ENCODE measurements at places on chromosomes 7 and 10.

DNA sequence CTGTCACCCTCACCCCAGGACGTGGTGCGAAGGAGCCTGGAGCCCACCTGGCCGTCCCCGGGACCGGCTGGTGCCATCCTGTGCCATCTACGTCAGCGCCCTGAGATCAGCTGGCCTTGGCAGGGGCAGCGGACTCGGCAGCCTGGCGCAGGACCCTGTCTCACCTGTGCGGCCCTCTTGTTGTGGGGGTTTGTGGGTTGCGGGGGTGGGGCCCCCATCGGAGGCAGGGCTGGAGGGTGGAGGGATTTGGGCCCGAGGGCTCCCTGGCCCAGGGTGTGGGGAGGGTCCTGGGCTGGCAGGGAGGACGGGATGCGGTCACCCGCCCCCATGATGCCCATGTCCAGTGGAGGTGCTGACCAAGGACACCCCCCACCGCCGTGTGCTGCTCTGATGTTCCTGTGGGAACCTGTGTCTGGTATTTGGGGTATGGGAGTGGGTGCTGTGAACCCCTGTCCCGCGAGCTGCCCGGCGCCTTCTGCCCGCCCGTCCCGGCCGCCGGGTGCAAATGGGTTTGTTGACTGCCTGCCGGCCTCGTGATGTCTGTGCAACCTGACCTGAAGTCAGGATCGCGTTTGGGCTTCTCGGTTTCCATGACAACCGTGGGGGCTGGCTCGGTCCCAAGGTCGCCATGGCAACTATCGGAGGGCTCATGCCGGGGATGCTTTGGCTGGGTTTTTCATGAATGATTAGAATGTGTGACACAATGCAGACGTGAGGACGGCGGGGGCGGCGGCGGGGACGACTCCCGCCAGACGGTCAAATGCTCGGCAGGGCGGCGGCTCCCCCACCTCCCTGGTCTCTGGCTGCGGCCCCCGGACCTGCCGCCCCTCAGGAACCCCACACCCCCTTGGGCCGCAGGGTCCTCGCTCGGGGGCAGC is 7.3 kb downstream of the MAFK start:
- no peak for DNase-seq

DNA sequence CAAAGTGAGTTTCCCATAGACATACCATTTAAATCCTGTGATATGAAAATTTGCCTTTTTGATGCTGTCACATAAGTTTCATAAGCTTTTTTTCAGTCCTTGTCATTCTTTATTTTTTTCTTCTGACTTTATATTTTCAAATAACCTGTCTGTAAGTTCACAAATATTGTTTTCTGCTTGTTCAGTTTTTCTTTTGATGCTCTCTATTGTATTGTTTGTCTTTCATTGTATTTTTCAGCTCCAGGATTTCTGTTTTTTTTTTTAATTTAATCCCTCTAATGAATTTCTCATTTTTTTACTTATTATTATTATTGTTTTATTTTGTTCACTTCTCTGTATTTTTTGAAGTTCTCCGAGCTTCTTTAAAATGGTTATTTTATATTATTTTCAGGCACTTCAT is 623.4 kb downstream of the CNTNAP2 start:
- no peak for DNase-seq

- no peak for DNase-seq
Observed at GRCh38 chr7:18119985-18120384, 92.3 kb upstream of the PRPS1L1 start.

GRCh38 chr10:89954061-89954460 is 252.7 kb downstream of the KIF20B start:
- no peak for DNase-seq

GRCh38 chr7:75995996-75996395 is 1.6 kb upstream of the TMEM120A start:
- no peak for DNase-seq

DNA sequence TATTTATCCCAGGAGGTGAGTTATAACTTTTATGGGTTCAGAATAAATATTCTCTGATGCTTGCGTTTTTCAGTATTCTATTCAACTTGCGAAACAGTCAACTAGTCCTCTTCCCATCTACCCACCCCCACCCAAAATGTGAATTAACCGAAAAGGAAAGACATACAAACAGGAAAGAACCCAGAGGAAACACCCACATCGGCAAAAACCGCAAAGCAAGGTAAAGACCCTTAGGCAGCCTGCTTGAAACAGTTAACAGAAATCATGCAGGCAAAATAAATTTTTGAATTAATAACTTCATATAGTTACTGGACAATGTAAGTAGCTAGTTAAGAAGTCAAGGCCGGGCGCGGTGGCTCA is 5.4 kb downstream of the ZC3HAV1 start:
- no peak for DNase-seq

GRCh38 chr7:43590862-43591557 is 8.1 kb downstream of the STK17A start:
- no peak for DNase-seq

GRCh38 chr10:119384127-119384526 is 158.4 kb downstream of the RGS10 start:
- no peak for DNase-seq

GRCh38 chr7:121410829-121411596 is 14.9 kb upstream of the FAM3C start:
- DNase-seq: no peak

- peak; percentile 45 for DNase-seq
Observed at GRCh38 chr7:92246360-92247101, 757 bp downstream of the ANKIB1 start.

GRCh38 chr10:126508535-126509040 is 120.3 kb upstream of the ADAM12 start:
- no peak for DNase-seq

- no peak for DNase-seq
Observed at GRCh38 chr10:78443900-78444571, 410.4 kb downstream of the RPS24 start.

GRCh38 chr10:109821672-109822071 is 101.6 kb downstream of the XPNPEP1 start:
- DNase-seq: no peak
